ENCODE measurements at places on chromosomes 2 and 18.
A peak's percentile ranks its signal among the peaks of the same experiment; 100 is the strongest.

DNA sequence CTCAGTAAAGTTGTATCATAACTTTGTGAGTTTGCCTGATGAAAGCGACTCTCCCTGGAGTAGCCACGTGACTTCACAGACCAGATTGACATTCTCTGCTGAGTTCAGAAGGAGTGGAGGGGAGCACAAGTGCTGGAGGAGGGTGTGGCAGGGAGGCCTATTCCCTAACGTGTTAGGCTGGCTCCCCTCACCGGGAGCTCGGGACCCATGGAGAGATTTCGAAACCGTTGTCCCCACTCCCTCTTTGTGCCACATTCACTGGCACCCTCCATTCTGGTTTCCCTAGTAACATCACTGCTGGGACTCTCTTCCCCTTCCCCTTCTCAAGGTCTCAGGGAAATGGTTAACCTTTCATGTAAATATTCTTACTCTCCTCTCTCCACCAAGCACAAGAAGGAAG is 279.9 kb downstream of the ALPK2 start:
- no peak for DNase-seq

DNA sequence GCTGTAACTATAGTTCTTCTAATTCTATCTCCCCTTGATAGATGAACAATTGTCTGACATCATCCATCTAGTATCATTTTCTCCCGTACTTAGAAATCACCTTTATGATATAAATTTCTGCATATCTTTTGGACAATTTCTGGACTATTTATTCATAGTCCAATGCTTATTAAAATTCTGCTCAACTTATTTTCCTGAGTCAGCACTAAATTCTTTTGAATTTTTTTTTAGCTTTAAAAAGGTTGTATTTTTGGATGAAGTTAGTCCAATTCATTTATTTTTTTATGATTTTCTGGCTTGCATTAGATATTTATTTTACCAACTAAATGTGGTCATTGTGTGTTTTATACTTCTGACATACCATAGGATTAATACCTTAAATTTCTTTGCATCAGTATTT is 538.5 kb upstream of the DCC start:
- DNase-seq, result no peak

- no peak for DNase-seq
Measured at GRCh38 chr18:845152-845819, 33.2 kb upstream of the YES1 start.

DNA sequence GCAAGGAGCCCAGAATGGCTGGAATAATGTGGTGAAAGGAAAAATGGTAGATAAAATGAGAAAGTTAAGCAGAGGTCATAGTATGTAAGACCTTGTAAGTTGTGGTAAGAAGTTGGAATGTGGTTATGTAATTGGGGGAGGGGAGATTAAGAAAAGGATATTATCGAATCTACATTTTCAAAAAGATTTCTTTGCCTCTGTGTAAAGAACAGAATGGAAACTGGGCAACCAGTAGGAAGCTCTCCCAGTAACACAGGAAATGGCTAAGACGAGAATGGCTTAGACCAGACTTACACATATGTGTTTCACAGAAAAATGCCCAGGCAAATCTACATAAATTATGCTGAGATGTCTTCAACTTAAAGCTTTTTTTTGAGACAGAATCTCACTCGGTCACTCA is 13.2 kb downstream of the MEMO1 start:
- DNase-seq, result no peak

- DNase-seq, result no peak
Measured at GRCh38 chr2:218582076-218582475, 13.4 kb downstream of the CNOT9 start.

DNA sequence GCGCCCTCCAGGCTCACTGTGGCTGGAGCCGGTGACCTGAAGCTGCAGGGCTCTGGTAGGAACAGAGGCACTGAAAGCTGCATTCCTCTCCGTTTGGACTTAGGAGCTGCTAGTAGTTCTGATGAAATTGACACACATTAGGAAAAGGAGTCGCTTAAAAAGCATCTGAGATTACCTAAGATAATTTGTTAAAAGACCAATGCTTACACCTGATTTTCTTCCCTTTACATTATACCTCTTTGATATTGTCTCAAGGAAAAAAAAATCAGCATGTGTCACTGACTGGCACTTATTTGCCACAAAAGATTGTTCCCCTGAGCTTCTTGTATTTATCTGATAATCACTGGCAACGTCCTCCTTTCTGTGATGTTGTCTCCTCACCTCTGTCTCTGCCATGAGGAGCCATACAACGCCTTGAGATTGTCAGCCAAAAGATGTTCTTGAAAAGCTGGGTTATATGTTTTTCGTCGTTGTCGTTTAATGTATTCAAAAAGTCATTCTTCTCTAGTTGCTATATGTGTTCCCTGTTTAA is 618 bp upstream of the CHN1 start:
- DNase-seq, result no peak

DNA sequence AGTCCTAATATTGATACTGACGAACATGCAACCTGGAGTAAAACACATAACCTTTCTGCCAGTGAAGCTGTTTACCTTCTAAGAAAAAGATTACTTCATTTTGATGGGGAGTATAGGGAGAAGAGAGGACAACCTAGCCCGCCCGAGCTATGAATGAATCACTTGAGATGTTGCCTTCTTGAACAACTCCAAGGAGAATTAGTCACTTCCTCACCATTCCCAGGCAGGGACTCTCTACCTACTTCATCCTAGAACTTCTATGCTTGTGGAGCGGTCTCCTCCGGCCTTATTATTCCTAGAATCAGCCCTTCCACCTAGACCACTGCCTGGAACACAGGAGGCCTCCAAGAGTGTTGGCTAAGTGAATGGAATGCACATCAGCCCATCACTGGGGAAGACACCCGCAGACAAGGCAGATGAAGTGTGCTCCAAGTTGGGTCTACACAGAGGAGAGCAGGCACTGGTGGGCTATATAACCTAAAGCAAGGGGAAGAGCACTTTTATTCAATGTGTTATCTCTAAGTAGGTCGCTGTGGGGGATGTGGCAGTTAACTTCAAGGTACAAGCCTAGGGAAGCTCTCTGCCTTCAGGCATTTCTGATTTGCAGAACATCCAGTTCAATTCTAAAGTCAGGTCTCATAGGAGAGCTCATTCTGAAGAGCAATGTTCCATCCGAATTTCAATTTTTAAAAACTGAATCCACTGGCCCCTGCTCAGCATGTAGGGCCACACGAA is 57.4 kb downstream of the STK39 start:
- no peak for DNase-seq

DNA sequence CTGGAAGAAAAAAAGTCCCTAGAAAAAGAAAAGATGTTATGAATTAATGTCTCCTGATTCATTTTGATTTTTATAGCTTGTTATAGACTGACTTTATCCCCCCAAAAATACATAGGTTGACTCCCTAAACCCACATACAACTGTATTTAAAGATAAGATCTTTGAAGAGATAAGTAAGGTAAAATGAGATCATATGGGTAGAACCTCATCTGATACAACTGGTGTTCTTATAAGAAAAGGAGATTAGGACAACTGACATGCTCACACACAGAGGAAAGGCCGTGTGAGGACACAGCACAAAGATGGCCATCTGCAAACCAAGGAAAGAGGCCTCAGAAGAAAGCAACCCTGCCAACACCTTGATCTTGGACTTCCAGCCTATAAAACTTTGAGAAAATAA is 117.5 kb downstream of the CD226 start:
- no peak for DNase-seq

DNA sequence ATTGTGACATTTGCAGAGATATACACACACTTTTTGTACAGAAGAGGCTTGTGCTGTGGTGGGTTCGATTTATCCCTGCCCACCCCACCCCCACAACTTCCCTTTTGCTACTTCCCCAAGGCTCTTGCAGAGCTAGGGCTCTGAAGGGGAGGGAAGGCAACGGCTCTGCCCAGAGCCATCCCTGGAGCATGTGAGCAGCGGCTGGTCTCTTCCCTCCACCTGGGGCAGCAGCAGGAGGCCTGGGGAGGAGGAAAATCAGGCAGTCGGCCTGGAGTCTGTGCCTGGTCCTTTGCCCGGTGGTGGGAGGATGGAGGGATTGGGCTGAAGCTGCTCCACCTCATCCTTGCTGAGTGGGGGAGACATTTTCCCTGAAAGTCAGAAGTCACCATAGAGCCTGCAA is 40.0 kb downstream of the STEAP3 start:
- peak; percentile 50 for DNase-seq

DNA sequence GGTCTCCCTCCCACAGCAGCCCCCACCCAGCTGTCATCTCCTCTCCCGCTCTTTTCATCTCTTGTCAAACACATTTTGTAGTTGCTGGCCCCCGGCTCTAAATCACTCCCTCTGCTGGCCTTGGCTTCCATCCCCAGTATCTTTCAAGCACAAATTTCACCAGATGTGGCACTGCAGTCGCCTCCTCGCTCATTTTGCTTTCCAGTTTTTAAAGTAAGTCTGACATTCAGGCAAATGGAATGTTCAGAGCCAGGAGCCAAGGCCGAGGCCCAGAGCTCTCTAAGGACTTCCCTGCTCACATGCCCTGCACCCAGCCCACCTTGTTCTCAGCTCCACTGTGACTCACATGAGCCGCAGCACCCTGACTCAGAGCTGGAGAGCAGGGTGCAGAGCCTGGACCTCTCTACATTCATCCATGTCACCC is 158.4 kb downstream of the GALNT14 start:
- no peak for DNase-seq

- DNase-seq, result no peak
Measured at GRCh38 chr18:74563999-74564398, 29.7 kb downstream of the CNDP1 start.

GRCh38 chr2:149056541-149057255 is 18.2 kb downstream of the LYPD6B start:
- DNase-seq, result no peak

- no peak for DNase-seq
Measured at GRCh38 chr2:26870585-26871095, 22.7 kb downstream of the DPYSL5 start.

DNA sequence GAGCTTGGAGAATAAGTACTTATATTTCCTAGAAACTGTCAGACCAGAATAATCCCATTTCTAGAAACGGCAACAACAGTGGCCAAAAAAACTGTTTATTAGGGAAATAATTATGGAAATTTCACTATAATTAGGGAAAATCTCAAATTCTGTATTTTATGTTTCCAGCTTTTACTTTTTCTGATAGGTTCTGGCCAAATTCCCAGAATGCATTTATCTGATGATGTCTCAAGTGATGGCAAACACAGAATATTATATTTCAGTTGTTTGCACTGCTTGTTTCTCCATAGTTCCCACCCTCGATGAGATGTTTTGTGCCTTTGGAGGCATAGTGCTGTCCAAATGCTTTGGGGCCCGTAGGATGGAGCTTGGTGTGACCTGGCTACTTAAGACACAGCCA is 66.9 kb downstream of the AFF3 start:
- DNase-seq, result no peak

- DNase-seq, result no peak
Measured at GRCh38 chr2:241857572-241858121, 1.0 kb downstream of the PDCD1 start.

- no peak for DNase-seq
Measured at GRCh38 chr2:226903179-226903578, 67.3 kb downstream of the RHBDD1 start.

GRCh38 chr18:43794363-43794762 is 517.1 kb upstream of the SYT4 start:
- no peak for DNase-seq

DNA sequence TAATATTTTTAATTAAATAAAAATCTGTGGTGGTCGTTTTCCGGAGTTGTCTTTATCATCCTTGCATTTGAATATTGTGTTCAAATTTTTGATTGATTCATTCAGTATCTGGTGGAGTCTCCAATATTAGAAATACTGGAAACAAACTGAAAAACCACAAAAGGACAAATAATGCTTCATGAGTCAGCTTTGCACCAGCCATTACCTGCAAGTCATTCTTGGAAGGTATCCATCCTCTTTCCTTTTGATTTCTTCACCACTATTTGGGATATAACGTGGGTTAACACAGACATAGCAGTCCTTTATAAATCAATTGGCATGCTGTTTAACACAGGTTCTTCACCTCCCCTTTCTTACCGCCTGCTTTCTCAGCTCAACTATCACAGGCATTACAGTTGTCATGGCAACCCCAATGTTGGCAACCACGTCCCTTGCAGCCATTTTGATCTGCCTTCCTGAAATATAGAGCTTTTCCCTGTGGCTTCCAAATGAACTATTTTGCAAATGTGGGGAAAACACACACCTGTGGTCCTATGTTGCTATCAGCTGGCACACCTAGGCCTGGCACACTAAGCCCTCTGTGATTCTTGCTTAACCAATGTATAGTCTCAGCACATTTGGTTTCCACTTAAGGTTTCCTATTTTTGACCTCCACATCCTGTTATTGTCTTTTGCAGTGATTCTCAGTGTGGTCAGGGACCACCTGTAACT is 6.5 kb downstream of the CTLA4 start:
- DNase-seq, result no peak

GRCh38 chr2:96423828-96424227 is 81.3 kb downstream of the NEURL3 start:
- no peak for DNase-seq

GRCh38 chr18:72235422-72235821 is 308.7 kb downstream of the CBLN2 start:
- no peak for DNase-seq

- peak; percentile 80 for DNase-seq
Measured at GRCh38 chr2:44291281-44292248, 16.3 kb downstream of the SLC3A1 start.

- no peak for DNase-seq
Measured at GRCh38 chr2:103773884-103774283, 1012.1 kb downstream of the TMEM182 start.

DNA sequence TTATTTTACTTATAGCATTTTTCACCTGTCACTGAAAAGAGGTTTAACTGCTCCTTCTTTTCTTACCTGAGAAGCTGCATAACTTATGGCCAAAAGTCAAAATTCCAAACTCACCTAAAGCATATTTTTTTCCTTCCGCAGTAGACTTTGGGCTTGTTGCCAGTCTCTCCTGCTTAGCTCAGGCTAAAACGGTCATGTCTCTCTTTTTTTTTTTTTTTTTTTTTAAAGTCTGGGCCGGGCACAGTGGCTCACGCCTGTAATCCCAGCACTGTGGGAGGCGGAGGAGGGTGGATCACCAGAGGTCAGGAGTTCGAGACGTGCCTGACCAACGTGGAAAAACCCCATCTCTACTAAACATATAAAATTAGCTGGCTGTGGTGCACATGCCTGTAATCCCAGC is 113.5 kb downstream of the RTN4 start:
- DNase-seq, result no peak

- DNase-seq, result no peak
Measured at GRCh38 chr2:140701726-140702125, 1429.1 kb downstream of the LRP1B start.

- DNase-seq, result no peak
Measured at GRCh38 chr2:142150453-142150852, 19.6 kb upstream of the LRP1B start.

- DNase-seq, result no peak
Measured at GRCh38 chr2:168039881-168040280, 207.5 kb downstream of the STK39 start.

DNA sequence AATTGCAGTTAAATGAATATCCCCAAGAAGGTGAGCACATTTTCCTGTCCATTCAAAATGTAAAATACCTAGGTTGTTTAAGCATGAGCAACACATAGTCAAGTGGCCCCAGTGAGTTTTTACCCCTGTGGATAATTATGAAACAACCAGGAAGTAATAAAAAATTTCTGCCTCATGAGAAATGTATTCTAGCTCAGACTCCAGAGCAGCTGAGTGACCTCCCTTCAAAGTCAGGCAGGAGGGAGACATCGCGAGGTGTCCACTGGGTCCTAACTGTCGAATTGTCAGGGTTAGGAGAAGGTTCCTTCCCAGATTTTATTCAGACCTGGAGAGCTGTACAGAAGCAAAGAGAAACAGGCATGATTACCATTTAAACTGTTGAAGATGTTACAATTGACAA is 416.6 kb upstream of the SMIM21 start:
- no peak for DNase-seq

All from midbrain (tissue), 1 donor.